Non-pigmented ciliary epithelial cell (primary cell): ENCODE measurements at places on chromosomes 6 and 20.

DNA sequence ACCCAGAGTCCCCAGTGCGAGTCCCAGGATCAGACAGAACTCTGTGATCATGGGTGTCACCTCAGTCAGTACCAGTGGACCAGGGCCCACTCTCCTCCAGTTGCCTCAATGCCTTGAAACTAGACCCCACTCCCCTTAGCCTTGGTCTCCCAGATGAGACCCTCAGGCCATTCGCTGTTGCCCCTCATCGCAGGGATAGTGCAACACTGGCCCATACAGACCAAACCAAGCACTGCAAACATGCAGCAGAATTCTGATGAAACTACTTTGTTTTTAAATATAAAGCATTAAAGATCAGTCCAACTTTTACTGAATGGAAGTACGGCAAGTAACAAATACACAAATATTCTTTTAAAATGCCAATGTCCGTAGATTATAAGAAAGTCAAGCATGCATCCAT lies 101.2 kb upstream of the NT5E start:
- DNase-seq = no peak

DNA sequence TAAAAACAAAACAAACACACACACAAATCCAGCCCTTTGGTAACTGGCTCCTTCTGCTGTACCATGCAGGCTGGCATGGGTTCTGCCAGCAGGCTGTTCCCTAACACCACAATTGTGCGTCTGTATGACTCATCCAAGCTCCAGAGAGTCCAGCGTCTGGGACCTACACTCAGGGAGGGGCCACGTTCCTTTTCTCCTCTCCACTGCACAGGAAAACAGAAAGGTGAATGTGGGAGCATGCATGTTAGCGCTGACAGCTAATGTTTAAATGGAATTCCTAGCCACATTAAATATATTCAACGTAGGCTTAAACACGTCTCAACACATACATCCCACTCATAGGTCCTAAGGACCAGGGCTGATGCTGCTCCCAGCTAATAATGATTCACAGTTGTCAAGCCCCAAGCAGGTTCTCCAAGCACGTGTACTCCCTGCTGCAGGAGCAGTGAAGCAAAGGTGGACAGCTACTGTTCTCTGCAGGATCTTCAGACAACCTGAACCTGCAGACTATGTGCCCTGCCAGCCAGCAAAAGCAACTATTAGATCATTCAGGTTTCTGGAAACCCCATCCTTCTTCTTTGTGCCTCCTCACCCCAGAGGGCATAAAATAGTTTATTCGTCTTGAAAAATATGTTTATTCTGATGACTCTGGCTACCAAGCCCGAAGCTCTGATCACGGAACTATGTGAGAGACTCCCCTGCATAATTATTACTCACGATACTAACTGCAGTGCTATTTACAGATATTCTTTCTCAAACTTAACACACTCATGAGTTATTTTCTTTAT lies 20.9 kb downstream of the MAP1LC3A start:
- no peak for DNase-seq

DNA sequence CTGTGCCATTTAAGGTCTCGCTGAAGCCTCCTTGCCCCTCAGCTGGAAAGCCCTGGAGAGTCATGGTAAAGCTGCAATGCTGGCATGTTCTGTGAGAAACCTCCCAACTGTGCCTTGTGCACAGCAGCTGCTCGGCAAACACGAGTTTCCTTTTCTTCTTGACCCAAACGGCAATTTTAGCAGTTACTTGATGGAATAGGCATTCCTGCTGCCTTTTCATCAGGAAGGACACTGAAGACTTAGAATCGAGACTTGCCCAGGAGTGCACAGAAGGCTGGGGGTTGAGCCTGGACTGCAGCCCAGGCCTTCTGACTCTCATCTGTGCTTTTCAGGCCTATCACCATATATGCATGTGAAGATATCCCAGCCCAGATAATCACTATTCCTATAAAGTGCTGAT lies 28.7 kb upstream of the CLDN20 start:
- DNase-seq = no peak

GRCh38 chr20:2800521-2801285 lies at the start of gene CPXM1:
Gene CPXM1, minus strand, starts transcription at chr20:2800627. Its CDS starts 55 bp downstream, at chr20:2800572.
- DNase-seq = no peak

GRCh38 chr6:13357551-13358075 lies 29.3 kb upstream of the TBC1D7 start:
- no peak for DNase-seq
